NCI-H1092 (cell line): ENCODE measurements at places on chromosomes 3 and 15.

- no peak for DNase-seq
Measured at GRCh38 chr15:101266034-101266433, 11.3 kb downstream of the SELENOS start.

- DNase-seq: no peak
Measured at GRCh38 chr3:143677430-143677829, 170.8 kb downstream of the SLC9A9 start.

- DNase-seq: no peak
Measured at GRCh38 chr15:93018574-93018973, 70.4 kb downstream of the RGMA start.

DNA sequence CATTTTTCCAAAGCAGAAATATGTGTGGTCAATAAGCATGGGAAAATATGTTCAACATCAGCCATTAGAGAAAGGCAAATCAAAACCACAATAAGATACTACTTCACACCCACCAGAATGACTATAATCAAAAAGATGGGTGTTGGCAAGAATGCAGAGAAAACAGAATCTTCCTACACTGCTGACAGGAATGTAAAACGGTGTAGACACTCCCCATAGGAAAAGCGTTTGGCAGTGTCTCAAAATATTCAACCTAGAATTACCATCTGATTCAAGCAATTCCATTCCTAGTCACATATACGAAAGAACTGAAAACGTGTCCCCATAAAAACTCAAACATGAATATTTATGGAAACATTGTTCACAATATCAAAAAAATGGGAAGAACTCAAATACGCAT, 123.3 kb downstream of the ADAMTS17 start:
- DNase-seq: no peak

GRCh38 chr3:67458896-67459530, 195.4 kb downstream of the SUCLG2 start:
- no peak for DNase-seq

DNA sequence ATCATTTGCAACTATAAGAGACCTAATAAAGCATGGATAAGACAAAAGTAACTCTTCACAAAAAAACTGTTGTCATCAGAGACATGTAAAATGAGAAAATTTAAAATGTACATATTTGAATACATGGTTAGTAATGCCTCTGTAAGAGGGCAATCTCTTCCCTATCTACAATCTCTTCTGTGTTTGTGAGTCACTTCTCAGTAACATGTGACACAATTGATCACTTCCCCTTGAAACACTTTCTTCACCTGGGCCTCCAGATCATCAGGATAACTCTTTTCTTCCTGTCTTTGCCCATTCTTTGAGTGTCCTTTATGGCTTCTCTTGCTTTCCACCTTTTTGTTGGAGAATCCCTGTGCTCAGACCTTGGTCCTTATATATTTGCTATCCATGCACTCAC, 50.4 kb downstream of the TFDP2 start:
- DNase-seq: no peak

DNA sequence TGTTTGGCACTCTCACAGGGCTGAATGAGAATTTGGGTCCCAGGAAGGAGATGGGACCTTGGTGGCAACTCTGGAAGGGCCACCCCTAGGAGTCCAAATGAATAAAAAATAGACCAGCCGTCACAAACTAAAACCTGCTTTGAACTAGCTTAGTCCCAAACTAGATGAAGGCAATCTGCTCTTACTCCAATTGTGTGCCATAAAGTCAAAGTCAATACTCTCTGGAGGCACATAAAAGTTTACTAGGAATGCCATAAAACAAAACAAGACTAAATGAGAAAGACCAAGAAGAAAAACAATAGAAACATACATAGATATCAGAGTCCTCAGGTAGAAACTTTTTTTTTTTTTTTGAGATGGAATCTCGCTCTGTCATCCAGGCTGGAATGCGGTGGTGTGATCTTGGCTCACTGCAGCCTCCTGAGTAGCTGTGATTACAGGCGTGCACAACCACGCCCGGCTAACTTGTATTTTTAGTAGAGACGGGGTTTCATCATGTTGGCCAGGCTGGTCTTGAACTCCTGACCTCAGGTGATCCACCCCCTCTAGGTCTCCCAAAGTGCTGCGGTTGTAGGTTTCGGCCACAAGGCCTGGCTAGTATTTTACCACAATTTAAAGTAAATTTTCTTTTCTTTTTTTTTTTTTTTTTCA, 8.1 kb downstream of the GOLGA6L2 start:
- no peak for DNase-seq

DNA sequence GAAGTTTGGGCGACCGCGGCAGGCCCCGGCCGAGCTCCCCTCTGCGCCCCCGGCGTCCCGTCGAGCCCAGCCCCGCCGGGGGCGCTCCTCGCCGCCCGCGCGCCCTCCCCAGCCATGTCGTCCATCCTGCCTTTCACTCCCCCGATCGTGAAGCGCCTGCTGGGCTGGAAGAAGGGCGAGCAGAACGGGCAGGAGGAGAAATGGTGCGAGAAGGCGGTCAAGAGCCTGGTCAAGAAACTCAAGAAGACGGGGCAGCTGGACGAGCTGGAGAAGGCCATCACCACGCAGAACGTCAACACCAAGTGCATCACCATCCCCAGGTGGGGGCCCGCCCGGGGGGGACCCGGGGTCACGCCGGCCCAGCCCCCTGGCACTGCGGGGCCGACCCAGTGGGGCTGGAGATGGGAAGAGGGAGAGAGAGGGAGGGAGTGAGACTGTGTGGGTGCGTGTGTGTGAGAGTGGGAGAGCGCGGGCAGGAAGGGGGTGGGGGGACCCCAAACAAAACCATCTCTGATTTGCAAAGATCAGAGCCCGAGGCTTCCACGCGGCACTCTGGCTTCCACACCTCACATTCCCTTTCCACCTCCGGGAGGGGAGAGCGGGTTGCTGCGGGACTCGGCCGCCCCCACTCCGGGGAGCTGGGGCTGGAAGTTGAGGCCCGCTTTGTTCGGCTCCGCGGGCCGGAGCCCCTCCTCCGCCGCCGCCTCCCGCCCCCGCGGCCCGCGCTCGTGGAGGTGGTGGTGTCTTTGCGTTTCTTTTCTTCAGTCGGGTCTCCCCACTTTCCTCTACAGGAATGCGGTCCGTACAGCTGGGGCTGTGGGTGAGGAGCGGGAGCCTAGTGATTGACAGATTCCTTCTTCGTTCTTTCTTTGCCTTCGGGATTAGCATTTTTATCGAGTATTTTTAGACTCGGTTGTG, 898 bp downstream of the SMAD3 start:
- no peak for DNase-seq

DNA sequence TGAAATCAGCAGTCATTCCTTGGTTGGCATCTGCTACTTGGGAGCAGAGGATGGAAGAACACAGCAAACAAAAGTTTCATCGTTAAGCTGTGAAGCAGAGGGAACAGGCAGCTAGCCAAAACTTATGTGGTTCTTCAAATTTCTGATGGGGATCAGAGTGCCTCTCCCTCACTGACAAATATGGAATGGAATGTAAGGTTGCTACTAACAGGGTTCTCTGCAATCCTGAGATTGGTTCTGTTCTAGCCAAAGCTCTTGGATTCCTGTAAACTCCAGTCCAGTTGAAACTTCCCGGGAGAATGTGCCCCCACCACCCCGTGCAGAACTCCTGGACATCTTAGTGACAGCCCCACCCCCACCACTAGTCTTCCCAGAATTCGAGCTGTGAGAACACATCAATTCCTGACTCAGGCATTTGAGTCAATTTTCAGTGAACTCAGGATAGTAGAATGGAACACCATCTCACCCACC, 55.9 kb upstream of the PHLDB2 start:
- no peak for DNase-seq

- DNase-seq: no peak
Measured at GRCh38 chr15:79009379-79009778, 64.5 kb upstream of the CTSH start.

- no peak for DNase-seq
Measured at GRCh38 chr3:185822221-185823000, 2.4 kb downstream of the IGF2BP2 start.

- no peak for DNase-seq
Measured at GRCh38 chr3:61055447-61055846, 195.8 kb downstream of the FHIT start.
